ENCODE measurements at places on chromosomes 1 and 21.

GRCh38 chr1:32754317-32755097, 51.9 kb upstream of the SYNC start:
- DNase-seq: no peak

DNA sequence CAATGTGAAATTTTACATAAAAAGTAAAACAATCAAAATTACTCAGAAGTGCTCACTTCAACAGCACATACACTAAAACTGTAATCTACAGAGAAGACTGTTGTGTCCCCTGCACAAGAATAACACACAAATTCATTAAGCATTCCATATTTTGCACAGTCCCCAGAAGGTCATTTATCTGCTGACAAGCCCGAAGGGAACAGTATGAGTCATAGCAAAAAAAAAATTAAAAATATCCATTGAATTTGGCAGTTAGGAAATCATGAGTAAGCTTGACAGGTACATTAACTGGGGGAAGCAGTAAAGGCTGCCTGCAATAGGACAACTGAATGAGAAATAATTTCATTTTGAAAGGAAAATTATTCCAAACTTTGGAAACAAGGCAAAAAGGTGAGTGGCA, 3.3 kb upstream of the CACYBP start:
- DNase-seq: no peak

- no peak for DNase-seq
Observed at GRCh38 chr1:234722270-234722704, 112.3 kb upstream of the IRF2BP2 start.

- DNase-seq: no peak
Observed at GRCh38 chr1:21077085-21077484, 99.6 kb downstream of the EIF4G3 start.

DNA sequence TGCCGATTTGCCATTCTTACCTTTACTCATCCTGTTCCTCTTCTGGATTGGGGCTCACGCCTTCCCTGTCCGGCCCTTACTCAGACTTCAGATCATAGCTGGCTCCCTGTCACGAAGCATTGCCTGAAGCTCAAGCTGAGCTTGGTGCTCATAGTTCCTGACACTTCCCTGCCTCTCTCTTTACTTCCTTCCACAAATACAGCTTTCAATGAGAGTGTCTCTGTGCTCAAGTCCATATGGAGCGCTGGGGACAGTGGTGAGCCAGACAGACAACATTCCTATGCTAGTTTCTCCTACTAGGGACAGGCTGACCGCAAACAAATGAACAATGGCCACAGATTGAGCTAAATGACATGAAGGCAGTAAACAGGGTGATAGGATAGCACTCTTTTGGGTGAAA, 38.1 kb downstream of the HHAT start:
- DNase-seq: no peak

GRCh38 chr1:110040548-110040947, 6.1 kb downstream of the STRIP1 start:
- no peak for DNase-seq

DNA sequence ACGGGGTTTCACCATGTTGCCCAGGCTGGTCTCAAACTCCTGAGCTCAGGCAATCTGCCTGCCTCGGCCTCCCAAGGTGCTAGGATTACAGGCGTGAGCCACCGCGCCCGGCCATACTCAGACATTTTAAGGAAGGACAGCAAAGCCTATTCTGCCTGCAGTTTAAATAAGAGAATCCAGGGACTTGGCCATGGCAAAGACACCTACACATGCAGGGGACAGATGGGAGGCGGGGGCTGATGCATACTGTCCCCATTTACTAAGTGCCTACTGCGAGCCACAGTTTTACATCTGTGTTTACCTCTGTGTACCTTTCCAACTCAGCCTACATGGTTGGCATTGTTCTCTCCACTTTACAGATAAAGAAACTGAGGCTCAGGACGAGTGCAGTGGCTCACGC, 25.4 kb downstream of the LDLRAD2 start:
- DNase-seq: no peak

GRCh38 chr1:11822091-11822490, 16.1 kb downstream of the CLCN6 start:
- no peak for DNase-seq

- peak; percentile 33 for DNase-seq
Observed at GRCh38 chr21:42056996-42057689, 14.0 kb upstream of the UMODL1 start.

GRCh38 chr1:64505944-64506655, 36.2 kb downstream of the CACHD1 start:
- no peak for DNase-seq

- no peak for DNase-seq
Observed at GRCh38 chr1:108703939-108704338, 8.8 kb upstream of the FNDC7 start.

DNA sequence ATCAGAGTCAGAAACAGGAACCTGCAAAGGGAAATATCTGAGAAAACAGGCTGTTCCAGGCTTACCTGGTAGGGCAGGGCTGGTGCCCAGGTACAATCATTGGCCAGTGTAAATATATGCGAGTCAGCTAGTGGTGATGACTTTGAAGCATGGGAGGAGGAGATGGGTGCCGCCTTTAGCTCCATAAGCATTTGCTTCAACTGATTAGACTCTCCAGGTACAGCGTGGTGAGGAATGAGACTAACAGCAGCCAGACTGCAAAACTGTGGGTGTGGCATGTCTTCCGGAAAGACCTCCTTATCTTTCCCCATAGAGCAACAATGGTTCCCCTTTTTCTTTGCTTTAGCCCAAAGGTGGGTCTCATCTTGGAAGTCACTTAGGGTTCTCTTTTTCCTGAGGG, 137.2 kb downstream of the LRIG2 start:
- no peak for DNase-seq

DNA sequence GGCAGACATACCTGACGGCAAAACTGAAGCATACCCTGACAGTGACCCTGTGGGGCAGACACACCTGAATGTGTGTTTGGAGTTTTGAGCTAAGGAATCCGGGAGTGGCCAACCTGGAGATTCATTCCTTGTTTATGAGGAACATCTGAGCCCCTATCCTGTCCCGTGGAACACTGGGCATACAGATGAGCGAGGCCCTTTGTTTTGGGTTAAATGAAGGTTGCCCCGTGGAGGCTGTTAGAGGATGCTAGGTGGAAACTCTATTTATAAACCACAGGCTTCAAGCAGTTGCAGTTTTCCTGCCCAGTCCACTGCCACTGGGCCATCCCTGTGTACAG, 18.1 kb downstream of the GALNT2 start:
- DNase-seq: no peak

- no peak for DNase-seq
Observed at GRCh38 chr1:170800812-170801211, 134.5 kb upstream of the MROH9 start.

- no peak for DNase-seq
Observed at GRCh38 chr1:201134405-201134804, 7.4 kb upstream of the ASCL5 start.

DNA sequence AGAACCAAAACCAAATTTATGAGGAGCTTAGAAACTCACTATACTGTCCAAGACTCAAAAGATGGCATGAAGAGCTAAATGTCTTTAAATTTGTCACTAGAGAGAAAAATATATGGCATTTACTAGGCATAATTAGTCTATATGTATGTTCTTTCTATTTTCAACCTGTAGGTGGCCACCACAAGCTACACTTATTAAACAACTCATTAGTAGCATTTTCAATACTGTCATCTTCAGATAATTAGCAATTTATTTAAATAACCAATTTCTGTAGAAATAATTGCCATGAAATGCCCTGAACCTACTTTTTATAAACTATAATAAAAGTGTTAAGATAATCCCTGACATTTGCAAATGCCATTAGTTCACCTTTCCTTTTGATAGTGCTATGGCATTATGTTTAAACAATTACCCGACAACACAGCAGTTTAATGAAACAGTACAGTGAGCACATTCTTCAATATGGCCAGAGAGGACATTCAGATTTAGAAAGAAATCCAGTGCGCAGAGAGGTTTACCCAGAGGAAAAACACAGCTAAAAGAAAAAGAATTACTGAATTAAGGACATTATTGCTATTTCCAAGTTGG, 522.5 kb downstream of the PTBP2 start:
- no peak for DNase-seq

DNA sequence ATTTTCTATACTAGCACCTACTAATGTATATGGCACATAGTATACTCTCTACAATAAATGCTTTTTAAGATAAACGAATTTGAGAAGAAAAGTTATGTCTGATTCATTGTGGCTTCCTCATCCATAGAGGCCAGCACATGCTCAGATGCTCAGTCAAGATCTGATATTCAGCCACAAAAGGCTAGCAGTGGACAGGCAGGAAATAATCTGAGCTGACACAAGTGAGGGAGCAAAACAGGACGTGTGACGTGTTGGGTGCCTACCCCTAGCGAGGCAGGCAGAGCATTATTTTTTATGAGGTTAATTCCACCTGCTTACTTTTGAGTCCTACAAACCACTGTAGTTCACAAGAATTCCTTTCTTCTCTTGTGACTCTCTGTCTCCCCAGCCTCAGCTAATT, 550.9 kb downstream of the SMYD3 start:
- DNase-seq: no peak

- DNase-seq: no peak
Observed at GRCh38 chr1:205637854-205638468, 6.2 kb upstream of the ELK4 start.

- DNase-seq: no peak
Observed at GRCh38 chr1:228334954-228335353, 71.7 kb downstream of the TRIM11 start.

- no peak for DNase-seq
Observed at GRCh38 chr1:94701796-94702441, 118.2 kb upstream of the SLC44A3 start.

DNA sequence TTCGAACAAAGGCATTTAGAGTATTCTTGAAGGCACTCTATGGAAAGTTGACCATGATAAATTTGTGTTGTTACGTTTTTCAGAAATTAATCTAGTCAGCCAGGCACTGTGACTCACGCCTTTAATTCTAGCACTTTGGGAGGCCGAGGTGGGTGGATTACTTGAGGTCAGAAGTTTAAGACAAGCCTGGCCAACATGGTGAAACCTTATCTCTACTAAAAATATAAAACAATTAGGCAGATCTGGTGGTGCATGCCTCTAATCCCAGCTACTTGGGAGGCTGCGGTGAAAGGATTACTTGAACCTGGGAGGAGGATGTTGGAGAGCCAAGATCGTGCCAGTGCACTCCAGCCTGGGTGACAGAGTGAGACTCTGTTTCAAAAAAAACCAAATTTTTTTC, 130.6 kb upstream of the BRINP3 start:
- no peak for DNase-seq

GRCh38 chr1:13813398-13814012, 113.5 kb downstream of the PRDM2 start:
- DNase-seq: no peak

GRCh38 chr1:239805042-239805441, 286.6 kb upstream of the FMN2 start:
- no peak for DNase-seq
